ENCODE measurements at places on chromosomes 6 and 20. TPM values are rescaled to one million over a fixed set of nuclear protein-coding genes. Genes with fewer than 3 reads are reported as not detected.

DNA sequence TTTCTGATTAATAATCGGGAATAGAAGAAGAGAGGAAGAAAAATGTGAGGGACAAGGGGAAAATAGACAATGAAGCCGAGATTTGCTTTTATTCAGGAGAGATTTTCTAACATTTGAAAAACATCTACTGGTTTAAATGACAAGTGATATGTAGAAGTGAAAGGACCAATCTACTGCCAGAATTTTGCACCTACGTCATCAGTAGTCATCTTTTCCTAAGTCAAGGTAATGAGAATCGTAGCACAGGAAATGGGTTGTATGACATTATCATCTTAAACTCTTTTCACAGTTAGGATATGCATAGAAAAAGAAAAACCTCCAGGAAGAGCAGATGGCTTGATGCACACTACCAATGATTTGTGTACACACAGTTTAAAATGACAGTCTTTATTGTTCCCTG, 45.3 kb upstream of the RAB32 start:
- DNase-seq: no peak

- DNase-seq: no peak
These were observed 73.2 kb upstream of the CNKSR3 start for GRCh38 chr6:154583546-154584188.

- DNase-seq: no peak
These were observed 37.0 kb upstream of the HINT3 start for GRCh38 chr6:125919618-125920017.

DNA sequence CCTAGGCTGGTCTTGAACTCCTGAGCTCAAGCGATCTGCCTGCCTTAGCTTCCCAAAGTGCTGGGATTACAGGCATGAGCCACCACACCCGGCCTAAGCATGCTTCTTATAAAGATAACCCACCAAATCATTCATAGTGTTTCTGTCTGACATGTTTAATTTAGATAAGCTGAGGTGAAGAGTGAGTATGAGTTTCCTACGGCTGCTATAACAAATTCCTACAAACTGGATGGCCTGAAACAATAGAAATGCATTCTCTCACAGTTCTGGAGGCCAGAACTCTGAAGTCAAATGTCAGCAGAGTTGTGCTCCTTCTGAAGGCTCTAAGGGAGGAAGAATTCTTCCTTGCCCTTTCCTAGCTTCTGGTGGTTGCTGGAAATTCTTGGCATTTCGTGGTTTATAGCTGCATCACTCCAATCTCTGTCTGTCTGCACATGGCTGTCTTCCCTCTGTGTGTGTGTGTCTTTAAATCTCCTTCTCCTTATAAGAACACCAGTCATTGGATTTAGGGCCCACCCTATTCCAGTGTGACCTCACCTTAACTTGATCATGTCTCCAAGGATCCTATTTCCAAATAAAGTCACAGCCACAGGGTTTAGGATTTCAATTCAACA, 29.9 kb downstream of the MAPK13 start:
- DNase-seq: no peak

GRCh38 chr20:23111307-23111943, 25.3 kb upstream of the CD93 start:
- DNase-seq: no peak

DNA sequence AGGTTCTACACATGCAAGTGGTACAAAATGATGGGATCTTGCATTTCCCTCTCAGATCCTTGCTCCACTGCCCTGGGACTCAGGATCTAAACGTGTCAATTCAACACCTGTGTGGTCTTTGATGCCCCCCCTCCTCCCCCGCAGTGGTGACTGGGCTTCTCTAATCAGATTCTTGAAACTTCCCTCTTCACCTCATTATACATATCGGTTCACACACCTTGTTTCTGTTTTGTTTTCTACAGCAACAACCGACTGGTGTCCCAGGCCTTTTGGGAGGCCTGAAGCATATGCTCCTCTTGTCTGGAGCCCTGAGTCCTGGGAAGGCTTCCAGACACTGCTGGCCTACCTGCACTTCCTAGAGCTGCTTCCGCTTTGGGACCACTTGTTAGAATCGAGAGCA, 20.0 kb downstream of the SAMD3 start:
- no peak for DNase-seq

DNA sequence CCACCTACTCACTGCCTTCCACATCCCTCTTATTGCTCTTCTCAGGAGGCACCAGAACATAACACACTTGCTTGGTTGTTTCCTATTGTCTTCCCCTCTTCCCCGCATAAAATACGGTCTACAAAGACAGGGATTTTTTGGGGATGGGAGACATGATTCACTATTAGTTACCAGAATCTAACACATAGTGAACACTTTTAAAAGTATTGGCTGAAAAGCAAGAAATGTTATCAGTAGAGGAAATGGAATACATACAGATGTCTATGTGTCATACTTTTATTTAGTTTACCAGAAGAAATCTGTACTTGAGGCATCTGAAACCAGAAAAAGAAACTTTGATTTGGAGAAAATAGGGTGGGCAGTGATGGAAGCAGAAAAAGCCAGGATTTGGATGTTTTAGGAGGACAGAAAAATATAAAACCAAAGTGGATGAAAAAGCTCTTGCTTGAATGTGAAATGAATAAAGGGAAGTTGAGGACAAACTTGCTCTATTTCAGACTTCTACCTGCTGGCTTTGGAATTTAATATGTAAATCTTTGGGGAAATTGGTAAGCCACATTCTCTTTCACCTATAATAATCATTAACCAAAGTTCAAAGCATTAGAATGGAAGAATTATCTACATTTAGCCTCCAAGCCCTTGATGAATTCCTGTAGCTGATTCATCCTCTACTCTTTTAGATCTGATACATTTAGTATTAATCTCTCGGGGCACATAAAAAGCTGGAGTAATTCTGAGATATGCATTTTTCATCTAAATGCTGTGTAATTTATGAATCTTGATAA, 82.6 kb downstream of the DOK5 start:
- DNase-seq: no peak

DNA sequence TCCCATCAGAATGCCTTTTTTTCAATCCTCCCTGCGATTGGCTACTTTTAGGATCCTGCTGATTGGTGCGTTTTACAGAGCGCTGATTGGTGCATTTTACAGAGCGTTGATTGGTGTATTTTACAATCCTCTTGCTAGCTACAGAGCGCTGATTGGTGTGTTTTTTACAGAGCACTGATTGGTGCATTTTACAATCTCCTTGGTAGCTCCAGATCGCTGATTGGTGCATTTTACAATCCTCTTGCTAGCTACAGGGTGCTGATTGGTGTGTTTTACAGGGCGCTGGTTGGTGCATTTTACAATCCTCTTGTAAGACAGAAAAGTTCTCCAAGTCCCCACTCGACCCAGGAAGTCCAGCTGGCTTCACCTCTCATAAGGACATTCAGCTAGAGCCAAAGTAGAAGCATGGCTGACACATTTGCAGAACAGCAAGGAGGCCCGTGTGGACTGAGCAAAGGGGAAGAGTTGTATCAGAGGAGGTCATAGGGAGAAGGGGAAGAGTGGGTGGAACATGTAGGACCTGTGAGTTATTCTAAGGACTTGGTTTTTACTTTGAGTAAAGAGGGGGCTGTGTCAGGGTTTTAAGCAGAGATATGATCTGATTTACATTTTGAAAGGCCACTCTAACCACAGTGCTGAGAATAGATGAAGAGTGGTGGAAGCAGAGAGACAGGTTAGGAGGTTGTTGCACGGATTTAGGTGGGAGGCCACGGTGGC, 2.6 kb downstream of the ALDH5A1 start:
- DNase-seq: no peak

GRCh38 chr6:89208551-89208950, 8.6 kb downstream of the GABRR1 start:
- DNase-seq: no peak

DNA sequence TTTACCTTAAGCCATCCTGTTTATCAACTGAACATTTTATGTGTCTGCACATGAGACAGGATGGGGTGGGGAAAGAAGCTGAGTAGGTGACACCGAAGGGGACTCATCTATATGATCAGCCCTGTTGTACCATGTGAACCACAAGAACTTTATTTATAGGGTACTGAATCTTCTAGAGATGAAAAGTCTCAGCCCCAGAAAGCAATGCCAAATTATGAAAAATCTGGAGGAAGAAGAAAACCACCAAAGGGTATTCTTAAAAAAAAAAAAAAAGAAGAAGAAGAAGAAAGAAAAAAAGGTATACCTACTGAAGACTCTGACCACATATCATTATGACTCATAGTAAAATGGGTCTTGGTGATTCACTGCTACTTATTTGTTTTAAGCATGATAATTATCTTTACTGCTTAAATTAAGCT, 39.8 kb upstream of the HBS1L start:
- no peak for DNase-seq

GRCh38 chr6:159438106-159438505, 254.9 kb downstream of the SOD2 start:
- DNase-seq: no peak

DNA sequence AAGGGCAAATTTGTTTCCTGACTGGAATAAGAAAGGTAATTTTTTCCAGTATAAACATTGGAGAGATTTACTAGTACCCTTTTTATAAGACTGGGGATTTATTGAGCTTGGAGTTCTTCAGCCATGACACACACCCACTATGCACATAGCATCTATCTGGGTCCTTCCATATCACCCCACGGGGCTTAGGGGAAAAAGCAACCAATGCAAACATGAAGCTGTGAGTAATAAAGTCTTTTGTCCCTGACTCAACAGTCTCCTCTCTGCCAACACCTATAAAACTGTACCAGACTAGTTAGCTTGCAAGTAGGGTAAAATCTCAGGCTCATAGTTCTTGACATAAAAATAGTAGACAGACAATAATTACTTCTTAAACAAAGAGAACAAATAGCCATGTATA, 23.4 kb downstream of the COL21A1 start:
- DNase-seq: peak; percentile 26

- no peak for DNase-seq
These were observed 32.7 kb downstream of the TOX2 start for GRCh38 chr20:43947316-43947710.

- no peak for DNase-seq
These were observed 88.0 kb downstream of the INSM1 start for GRCh38 chr20:20455926-20456325.

- DNase-seq: no peak
These were observed 83.0 kb downstream of the PHF20 start for GRCh38 chr20:35854713-35855348.

DNA sequence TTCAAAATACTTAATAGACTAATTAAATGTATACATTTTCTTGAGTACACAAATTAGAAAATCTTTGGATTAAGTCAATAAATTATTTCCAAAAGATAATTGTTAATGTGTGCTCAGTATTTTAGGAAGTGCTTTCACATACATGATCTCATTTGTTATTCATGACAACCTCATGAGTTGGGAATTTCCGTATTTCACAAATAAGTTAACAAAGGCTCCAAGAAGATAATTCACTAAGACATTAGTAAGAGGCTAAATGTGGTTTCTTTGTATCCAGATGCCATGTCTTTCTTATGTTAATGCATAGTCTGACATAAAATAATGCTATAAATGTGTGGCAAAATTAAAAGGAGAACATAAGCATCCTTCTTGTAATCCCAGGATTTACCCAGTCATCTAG, 79.5 kb upstream of the TCF21 start:
- DNase-seq: no peak

GRCh38 chr20:52001999-52002666, 189.4 kb downstream of the ZFP64 start:
- peak; percentile 21 for DNase-seq

DNA sequence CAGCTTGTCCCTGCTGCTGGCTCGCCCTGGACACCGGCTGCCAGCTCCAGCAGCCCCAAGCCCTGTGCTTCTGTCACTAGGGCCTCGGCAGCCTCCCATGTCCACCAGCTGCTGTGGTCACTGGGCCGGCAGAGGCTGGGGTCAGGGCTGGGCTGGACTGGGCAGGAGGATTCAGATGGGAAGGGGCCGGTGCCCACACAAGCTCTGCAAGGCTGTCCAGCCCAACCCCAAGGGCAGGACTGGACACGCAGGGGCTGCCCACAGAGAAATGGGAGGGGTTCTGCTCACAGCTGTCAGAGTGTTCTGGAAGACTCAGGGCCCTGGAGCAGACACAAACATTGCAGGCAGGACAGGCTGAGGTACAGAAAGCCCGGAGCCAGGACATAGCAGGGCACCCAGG, 65.6 kb downstream of the ADNP start:
- DNase-seq: no peak

DNA sequence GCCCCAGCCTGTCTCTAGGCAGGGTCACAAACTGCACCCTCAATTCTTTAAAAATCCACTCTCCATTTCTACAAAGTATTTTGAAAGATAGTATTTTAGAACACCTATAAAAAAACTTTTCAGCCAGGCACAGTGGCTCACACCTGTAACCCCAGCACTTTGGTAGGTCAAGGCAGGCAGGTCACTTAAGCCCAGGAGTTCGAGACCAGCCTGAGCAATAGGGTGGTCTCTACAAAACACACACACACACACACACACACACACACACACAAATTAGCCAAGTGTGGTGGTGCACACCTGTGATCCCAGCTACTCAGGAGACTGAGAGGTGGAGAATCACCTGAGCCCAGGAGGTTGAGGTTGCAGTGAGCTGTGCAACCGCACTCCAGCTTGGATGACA, 30.2 kb downstream of the SLC23A2 start:
- no peak for DNase-seq

GRCh38 chr6:147467428-147467827, 41.1 kb upstream of the SAMD5 start:
- DNase-seq: no peak

DNA sequence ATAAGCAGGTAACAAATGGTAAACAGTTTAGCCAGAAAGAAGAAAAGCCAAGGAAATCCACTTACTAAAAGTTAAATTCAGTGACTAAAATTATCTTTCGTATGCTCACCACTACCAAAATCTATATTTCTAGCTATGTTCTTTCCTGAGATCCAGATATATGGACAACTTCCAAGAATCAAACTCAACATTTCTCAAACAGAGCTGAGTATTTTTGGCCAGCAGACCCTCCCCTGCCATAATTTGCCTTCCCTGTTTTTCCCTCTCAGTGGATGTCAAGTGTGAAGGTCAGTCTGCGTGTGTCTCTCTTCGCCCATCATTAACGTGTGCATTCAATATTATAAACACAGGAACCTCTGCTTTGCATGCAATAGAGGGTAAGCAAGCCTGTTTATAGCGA, 42.0 kb downstream of the PRKN start:
- no peak for DNase-seq

DNA sequence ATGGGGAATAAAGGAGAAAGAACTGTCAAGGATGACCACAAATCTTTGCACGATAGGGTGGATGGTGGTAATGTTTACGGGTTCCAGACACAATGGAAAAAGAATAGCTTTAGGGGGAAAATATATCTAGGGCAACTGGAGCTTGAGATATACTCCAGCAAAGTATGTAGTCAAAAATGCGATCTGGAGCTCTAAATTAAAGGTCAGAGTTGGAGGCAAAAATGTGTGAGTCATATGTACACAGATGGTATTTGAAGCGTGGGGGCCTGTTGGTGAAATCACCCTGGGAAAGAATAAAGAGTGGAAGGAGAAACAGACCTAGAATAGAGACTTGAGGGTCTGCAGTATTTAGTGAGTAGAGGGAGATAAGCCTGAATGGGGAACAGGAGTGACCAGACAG, 633.9 kb upstream of the CHD6 start:
- no peak for DNase-seq

GRCh38 chr6:100565439-100566104, 100.9 kb upstream of the SIM1 start:
- no peak for DNase-seq

Gene CAPN11
- total RNA-seq: 0.23 TPM

Gene PSMG4
- 8.1 TPM for total RNA-seq

Gene CLIC5
- total RNA-seq: 12.9 TPM

Gene GABRR2
- total RNA-seq: 0.32 TPM

Gene UNC93A
- total RNA-seq: 67.1 TPM

Gene CD24
- total RNA-seq: 560 TPM

Gene RIPPLY2
- total RNA-seq: not detected

Gene CD40
- total RNA-seq: 3.2 TPM

Gene BAG2
- total RNA-seq: 10.5 TPM
